NCI-H2081 treated with DMSO at 0.1 percent for 48 hours (cell line): ENCODE measurements at places on chromosomes 2 and 18.

GRCh38 chr2:207768866-207769596, 675 bp downstream of the FZD5 start:
- DNase-seq, result no peak

DNA sequence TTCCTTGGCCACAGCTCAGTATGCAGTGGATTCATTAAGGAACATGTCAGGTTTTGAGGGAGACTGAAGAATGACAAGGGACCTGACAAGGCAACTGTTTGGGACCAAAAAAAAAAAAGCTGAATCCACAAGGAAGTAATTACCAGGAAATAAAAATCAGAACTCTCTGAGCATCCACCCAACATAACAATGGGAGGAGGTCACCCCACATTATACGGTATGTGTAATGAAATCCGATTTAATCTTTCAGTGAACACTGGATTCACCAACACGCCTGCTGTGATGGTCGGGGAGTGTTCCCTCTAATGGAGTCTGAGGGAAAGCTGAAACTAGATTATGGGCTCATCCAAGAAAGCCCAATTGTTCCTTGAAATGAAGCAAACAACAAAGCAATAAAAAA, 329.3 kb downstream of the ETAA1 start:
- DNase-seq, result no peak

DNA sequence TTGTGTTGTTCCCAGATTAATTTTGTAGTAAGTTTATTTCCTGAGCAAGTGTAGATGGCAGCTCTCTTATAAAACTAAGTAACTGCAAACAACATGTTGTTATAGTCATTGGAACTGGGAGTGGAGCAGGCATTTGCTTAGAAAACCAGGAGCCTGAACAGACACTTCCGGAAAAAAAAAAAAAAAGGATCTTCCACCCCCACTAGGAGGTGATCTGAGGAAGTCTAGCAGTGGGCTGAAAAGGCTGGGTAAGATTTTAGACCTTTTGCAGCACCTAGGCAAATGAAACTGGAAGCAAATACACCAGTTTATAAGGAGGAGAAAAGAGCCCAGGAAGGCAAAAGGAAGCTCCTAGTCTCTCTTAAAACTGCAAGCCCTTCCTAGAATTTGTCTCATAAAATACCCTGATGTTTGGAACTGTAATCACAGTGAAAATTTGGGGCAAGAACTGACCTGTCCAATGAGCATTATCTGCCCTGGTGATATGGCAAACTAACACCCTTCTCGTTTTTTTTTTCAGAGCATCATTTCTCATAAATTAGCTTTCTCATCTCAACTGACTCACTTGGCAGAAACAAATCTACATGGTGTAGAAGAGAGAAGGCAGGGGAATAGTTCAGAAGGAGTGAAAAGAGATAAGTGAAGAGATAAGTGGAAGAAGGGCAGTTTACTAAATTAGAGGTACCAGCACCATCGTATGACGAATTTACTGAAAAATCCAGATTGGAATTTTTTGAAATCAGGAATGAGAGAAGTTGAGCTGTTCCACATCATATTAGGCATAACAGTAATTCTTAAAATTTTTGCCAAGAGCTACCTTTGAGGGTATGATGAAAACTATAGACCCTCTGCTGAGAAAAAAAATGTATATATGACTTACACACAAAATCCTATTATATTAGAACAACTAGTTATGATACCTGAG, 4.2 kb upstream of the CCNYL1 start:
- DNase-seq, result no peak

GRCh38 chr2:150062416-150062815, 425.1 kb downstream of the RND3 start:
- no peak for DNase-seq

GRCh38 chr2:142531377-142531776, 346.1 kb upstream of the KYNU start:
- no peak for DNase-seq
